Left colon (tissue), 2 donors: ENCODE measurements at places on chromosomes 2 and 18. TPM values are rescaled to one million over a fixed set of nuclear protein-coding genes. Genes with fewer than 3 reads are reported as not detected.

- no peak for DNase-seq
Measured at GRCh38 chr2:4959219-4959618, 733.0 kb upstream of the SOX11 start.

DNA sequence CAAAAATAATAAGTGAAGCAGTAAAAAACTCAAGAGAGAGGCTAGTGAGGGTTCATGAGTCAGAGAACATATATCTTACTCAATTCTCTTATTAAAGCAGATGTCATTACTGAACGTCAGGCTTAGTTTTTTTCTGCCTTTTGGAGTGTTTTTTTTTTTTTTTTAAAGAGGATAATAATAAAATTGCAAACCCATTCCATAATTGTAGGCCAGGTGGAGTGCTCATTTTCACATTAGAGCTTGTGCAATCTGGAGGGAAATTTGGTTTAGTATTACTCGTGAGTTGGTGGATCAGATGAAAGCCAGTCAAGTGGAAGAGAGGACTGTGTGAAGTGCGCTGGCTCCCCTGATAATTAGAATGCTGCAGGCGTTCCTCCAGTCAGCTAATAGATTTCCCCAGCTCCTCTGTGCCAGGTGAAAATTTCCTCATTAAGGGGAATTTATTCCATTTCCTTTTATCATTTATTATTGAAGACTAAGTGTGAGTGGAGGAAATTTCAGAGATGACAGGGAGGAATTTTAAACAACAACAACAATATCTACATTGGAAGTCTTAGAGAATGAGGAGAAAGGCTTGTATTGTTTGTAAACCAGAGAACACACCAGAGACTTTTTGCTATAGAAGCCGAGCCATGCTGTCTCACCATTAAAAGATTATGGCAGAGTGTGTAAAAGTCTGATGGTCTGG, 74.6 kb downstream of the CPS1 start:
- DNase-seq, result no peak

Gene C2orf80
- total RNA-seq, result not detected

Gene CFAP53
- total RNA-seq, result 0.28 TPM

Gene NYAP2
- total RNA-seq, result not detected
